ENCODE measurements at places on chromosomes 6 and 20.

DNA sequence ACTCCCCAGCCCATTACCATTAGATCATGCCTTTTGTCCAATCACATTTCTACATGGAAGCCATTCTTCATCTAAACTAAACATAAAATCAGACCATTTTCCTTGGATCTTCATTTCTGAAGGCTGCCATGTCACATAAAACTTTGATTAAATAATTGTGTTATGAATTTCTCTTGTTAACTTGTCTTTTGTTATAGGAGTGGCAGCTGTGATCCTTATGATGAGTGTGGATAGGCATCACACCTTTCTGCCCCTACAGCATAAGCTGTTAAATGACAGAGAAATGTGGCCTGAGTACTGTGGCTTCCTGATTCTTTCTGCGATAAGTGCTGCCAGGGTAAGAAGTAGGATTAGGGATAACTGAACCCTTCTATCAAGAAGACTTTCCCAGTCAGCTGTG lies 247.1 kb upstream of the MOCS1 start:
- DNase-seq, result no peak

DNA sequence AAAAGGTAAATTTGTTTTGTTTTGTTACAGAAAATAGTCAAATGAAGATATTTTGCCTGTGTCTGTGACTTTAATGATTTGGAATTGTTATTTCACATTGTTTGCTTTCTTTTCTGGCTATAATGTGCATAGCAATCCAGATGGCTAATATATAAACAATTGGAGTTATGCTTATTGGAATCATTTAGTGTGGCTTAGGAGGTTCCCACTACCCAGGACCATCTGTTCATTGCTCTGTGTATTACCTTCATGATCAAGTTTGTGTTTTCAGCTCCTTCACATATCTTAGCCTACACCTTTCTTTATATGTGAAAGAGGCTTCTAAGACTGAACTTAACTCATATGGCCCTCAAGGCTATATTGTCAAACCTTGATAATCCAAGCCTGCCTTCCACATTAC lies 232.9 kb downstream of the BCKDHB start:
- no peak for DNase-seq

DNA sequence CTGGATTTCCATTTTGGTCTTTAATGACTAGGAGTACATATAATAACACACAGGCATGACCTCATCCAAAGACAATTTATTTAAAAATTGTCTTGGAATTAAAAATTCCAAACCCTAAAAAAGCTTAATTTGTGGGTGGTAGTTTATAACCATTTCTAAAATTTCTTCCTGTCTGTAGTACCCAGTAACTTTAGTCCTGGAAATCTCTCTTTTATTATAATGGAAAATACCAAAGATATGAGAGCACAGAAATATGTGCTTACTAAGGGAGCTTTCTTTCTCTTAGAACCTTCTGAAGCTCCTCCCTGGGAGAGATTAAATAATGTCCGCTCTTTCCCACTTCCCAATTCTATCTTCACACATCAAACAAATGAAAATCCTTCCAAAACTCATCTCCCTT lies 70.5 kb upstream of the PRL start:
- DNase-seq, result no peak

- DNase-seq, result no peak
Observed at GRCh38 chr6:31490115-31490873, 7.7 kb upstream of the MICB start.

DNA sequence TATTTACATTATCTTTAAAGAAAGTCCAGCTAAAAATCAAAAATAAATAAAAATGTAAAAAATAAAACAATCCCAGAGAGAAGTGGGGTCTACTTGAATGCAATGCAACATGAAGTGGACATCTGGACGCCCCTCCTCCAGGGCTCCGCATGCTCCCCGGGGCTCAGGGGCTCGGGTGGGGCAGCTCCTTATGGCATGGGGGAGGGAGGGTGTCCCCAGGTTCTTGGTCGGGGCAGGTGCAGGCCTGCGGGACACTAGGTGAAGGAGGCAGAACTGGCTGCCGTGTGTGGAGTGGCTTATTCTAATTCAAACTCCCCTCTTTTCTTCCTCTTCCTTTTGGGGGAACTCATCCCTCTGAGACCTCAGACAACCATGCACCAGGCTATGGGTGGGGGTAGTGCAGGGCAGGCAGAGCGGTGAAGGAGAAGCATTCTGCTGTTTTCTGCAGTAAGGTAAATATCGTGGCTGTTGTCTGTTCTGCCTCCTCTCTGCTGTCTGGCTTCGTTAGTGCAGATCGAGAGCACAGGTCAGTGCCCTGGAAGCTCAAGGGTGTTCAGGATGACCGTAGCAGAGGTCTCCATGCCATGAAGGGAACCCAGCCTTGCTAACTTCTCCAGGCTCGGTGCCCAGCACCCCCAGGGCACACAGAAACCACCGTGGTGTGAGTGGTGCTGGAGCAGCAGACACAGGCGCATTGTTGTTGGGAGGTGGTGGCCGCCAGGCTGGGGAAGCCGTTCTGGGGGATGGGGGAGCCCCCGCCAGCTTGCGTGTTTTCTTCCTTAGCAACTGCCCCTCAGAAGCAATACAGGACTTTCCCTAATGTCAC lies 82.6 kb downstream of the TTLL2 start:
- no peak for DNase-seq
